Cardiac ventricle fibroblast (primary cell): ENCODE measurements at places on chromosomes 2 and 18. TPM values are rescaled to one million over a fixed set of nuclear protein-coding genes. Genes with fewer than 3 reads are reported as not detected.

Gene CDH20
- total RNA-seq, result 0.29 and 0.94 TPM in 2 replicates

Gene ITGB6
- total RNA-seq, result not detected in 2 replicates

Gene MC5R
- not detected in 2 replicates for total RNA-seq

Gene DOK1
- total RNA-seq, result 28.5 and 32.5 TPM in 2 replicates

Gene DHX57
- total RNA-seq, result 11.5 and 11.7 TPM in 2 replicates
